ACHN (cell line): ENCODE measurements at places on chromosomes 1 and 21.

GRCh38 chr1:55040083-55040932 lies 960 bp downstream of the PCSK9 start:
- no peak for DNase-seq

DNA sequence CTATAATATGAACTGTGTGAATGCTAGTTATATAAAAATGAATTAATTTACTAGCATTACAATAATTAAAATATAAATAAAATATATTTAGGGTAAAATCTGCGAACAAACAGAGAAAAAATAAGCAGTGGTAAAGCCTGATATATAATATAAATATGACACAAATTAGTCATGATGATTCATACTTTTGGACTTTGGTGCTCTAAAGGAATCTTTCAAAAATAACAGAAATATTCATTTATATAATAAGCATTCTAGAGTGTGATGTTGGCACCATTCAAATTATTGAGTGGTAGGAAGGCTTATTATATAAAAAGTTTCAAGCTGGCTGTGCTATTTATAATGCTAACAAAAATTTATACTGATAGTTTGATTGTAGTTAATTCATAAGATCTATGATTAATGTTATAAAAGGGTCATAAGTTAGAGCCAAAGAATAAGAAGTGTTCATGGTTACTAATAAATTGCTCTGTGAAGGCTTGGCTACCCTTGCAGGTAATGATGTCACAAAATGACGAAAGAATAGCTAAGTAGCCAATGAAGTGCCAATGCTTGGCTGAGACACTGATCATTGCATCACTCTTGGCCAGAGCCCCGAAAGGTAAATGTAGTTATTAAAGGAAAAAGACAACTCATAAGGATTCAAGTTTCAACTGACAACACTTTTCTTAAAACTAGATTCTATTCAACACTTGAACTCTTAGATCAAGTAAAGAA lies 108.7 kb downstream of the USH2A start:
- DNase-seq: no peak

GRCh38 chr1:221840511-221841243 lies 98.8 kb upstream of the DUSP10 start:
- peak; percentile 46 for DNase-seq

GRCh38 chr1:92485381-92486250 lies 1.1 kb downstream of the GFI1 start:
- peak; percentile 34 for DNase-seq

- DNase-seq: no peak
These were observed 50.7 kb upstream of the SPOCD1 start for GRCh38 chr1:31866450-31867032.

- DNase-seq: no peak
These were observed 28.9 kb upstream of the C1orf87 start for GRCh38 chr1:60102267-60103061.
